ENCODE measurements at places on chromosomes 1 and 21.

DNA sequence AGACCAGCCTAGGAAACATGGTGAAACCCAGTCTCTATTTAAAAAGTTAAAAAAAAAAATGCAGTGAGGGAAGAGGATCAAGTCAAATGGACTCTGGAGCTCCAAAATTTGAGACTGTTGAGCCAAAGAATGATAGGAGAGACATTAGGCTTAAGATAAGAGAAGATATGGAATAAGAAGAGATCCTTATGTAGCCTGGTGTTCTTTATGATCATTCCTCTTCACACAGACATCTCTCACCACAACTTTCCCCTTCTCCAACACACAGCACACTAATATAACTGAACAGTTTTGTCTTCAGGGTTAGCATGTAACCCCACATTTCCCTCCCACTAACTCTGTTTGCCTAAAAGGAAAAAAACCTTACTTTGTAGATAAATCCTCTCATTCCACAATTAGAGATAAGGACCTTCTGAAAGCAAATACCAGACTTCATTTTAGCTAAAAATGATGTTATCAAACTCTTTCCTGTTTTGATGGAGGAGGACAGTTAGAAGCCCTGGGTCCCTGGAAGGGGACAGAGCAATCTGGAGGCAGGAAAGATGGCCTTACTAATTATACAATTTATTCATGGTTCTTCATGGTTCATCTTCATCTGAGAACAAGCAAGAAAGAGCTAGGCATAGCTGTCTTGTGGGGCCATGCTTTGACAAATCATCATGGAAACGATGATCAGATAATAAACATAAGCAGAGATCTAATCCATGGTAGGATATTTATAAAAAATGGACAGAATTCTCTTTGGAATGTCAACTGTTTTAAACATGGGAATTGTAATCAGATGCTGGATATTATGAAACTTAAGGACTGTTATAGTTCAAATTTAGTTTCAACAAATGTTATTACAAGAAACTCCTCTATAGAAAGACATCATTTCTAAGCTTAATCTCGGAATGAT lies 96.7 kb upstream of the S1PR1 start:
- no peak for DNase-seq

DNA sequence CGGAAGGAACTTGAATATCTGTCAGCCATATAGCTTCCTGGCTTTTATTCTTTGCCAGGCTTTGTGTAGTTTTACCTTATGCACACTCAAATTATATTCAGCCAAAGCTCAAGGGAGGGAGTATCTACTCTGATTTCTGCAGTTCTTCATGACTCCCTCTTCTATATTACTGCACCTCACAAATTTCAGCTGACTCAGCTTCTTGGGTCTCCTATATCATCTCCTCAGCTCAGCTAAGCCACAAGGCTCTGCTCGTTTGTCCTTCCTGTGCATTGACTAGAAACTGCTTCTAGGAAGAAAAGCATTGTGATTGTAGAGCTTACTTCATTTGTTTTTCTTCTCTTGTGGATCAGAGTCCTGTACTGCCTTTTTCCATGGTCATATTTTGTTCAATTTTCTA lies 37.4 kb downstream of the BTBD8 start:
- no peak for DNase-seq

GRCh38 chr1:167728818-167729410 lies 7.1 kb downstream of the MPZL1 start:
- no peak for DNase-seq

DNA sequence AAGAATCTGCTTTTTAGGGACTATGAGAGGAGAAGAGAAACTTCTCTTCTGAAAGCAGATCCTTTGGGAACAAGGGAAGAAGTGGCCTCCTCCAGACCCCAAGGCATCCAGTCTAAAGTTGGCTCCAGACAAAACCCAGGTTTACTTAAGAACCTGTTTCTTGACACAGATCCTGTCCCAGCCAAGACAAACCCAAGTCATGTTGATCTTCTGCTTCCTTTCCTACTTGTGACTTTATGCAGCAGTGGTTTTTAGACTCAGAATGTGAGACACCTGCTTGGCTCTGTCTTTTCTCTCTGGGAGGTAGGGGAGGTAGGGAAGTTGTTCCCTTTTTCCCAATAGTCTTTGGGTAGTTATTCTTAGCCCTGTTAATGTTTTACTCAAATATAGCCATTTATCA lies 38.3 kb downstream of the ELAPOR1 start:
- DNase-seq = no peak

DNA sequence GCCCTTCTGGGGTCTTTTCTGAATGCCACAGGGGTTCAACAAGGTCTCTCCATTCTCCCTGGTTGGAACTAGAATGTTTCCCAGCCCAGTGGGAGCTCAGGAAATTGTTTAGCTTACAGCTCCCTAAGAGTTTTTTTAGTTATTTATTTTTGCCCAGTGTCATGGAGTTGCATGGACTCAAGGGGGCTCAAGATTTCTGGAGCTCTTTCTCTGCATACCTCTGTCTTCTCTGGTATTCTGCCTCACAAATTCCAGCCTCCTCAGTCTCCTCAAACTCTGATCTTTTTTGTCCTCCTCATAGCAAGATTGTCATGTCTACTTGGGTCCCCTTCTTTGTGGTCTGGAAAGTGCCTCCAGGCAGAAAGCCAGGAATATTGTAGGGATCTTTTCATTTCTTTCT lies 15.9 kb upstream of the PPP2R5A start:
- DNase-seq = no peak
